ENCODE measurements at places on chromosomes 3 and 15. TPM values are rescaled to one million over a fixed set of nuclear protein-coding genes. Genes with fewer than 3 reads are reported as not detected.

DNA sequence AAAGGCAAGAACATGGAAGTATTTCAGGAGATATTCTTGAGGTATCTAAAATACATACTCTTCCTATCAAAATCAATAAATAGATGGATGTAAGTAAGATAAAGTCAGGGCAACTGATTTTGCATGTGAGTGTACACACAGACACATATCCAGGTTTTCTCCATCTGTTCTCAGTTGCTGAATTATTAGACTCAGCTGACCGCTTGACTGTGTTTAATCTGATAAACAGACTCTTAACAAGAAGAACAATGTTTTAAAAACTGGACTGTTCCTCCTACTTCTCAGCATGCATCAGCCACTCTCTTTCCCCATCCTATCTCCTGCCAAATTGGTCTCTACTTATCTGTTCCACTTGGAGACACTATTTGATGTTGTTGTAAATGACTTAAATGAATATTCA, 73.5 kb downstream of the GOLGA8G start:
- peaks cover 18% of the 10 kb centered on the region for H3K27me3 ChIP-seq
- no peak overlapping the region for H3K4me3 ChIP-seq
- no peaks in the 10 kb centered on the region for H3K4me1 ChIP-seq
- H3K27ac ChIP-seq, result no peak overlapping the region

Gene SIDT1
- total RNA-seq, result 3.3 TPM

DNA sequence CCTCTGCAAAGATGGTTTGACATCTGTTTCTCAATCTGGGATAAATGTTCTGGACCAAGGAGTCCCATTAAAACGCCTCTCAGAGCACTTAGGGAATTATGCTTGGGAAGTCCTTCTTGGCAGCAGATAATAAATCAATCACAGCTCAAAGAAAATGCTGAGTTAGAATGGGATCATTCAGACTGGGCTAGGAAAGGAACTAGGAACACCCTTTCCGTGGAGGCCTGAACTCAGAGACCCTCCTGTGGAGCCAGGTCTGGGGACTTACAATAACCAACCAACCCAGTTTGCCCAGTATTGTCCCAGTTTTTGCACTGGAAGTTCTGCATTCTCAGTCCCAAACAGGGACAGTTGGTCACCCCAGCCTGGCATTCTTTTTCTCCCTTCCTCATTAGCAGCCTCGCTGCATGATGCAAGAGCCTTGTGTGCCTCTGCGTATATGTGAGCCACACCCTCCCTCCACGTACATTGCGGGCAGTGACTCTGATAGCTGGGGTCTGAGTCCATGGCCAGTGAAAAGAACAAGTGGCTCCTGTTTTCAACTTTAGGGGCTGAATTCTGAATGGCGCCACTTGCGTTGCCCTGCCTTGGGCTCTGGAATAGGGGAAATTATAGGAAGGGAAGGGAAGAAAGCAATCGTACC, 88.7 kb downstream of the SEMA5B start:
- H3K27me3 ChIP-seq, result no peaks in the 10 kb centered on the region
- H3K4me1 ChIP-seq, result peaks cover 10% of the 10 kb centered on the region
- DNase-seq, result no peak
- no peak overlapping the region for H3K4me3 ChIP-seq

Gene STAC
- total RNA-seq, result 17.6 TPM

Gene HEMK1
- total RNA-seq, result 24.2 TPM

DNA sequence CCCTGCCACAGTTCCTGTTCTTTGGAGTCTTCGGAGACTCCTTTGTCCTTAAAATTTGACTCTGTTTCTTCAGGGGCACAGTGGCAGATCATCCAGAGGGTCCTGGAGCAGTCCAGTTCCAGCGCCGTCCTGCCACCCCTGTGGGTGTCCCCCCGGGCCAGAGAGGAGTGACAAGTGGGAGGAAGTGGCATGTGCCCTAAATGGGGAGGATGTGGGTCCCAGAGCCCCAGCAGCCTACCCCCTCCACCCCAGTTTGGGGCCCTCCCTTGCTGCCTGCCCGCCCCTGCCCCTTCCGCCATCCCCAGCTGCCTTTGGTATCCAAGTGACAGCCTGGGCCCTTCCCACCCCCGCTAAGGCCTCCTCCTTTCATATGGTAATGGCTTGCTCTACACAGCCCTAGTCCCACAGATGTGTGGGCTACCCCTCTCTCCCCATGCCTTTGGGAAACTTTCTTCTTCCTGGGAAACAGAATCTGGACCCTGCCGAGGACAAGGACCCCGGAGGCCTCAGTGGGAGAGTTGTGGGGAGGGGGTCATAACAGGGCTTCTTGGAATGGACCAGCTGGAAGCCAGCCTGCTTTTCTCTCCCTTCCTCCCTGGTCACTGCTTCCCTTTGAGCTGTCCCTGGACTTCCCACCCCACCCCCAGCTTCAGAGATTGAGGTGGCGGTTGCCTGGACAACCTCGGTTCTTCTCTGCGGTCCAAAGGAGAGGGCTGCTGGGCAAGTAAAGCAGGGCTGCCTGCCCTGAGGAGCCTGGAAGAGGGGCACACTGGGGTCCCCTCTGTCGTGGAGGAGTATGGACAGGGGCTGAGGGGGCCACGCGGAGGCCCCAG, 43.2 kb downstream of the KLHL25 start:
- H3K4me1 ChIP-seq, result no peaks in the 10 kb centered on the region
- H3K27me3 ChIP-seq, result no peaks in the 10 kb centered on the region
- H3K4me3 ChIP-seq, result no peak overlapping the region
- H3K27ac ChIP-seq, result no peak overlapping the region

DNA sequence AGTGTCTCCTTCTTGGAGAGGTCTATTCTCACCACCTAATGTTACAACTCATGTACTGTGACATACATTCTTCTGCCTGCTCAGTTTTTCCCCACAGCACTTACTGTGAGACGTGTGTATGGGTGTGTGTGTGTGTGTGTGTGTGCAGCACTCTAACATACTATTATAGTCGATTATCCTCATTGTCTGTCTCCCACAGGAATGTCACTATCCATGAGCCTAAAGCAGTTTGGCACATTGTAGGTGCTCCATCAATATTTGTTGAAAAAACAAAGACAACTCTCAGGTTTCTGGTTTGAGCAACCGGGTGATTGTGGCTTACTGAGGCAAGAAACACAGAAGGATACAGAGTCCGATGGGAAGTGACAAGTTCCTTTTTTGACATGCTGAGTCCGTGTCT, 8.6 kb upstream of the ZNF148 start:
- no peaks in the 10 kb centered on the region for H3K27me3 ChIP-seq
- no peak overlapping the region for H3K4me3 ChIP-seq
- peaks cover 14% of the 10 kb centered on the region for H3K4me1 ChIP-seq
